ENCODE measurements at places on chromosomes 3 and 15.

- no peak for DNase-seq
These were observed 72.3 kb downstream of the CD200R1L start for GRCh38 chr3:112774293-112774926.

GRCh38 chr3:99344216-99344615 is 294.2 kb upstream of the COL8A1 start:
- DNase-seq: no peak

GRCh38 chr3:153848702-153849101 is 272.5 kb upstream of the ARHGEF26 start:
- no peak for DNase-seq

DNA sequence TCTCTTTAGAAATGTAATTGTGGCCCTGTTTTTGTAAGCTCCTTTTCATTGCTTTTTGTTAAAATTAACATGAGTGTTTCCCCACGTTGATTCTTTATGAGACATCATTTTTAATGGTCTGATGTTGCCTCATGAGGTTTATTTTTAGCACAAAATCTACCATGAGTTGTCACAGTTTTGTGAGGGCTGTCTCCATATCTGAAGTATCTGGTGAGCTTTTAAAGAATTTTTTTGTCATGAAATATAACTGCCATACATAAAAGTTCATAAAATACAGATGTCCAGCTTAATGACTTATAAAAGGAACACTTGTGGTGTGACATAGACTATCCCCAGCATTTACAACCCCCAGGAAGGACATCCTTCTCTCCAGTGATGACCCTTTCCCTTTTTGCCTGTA is 34.3 kb upstream of the CEMIP start:
- DNase-seq: no peak

- no peak for DNase-seq
These were observed 874.1 kb downstream of the ZPLD1 start for GRCh38 chr3:103308921-103309320.

GRCh38 chr3:7847521-7847920 is 654.1 kb upstream of the LMCD1 start:
- DNase-seq: no peak

DNA sequence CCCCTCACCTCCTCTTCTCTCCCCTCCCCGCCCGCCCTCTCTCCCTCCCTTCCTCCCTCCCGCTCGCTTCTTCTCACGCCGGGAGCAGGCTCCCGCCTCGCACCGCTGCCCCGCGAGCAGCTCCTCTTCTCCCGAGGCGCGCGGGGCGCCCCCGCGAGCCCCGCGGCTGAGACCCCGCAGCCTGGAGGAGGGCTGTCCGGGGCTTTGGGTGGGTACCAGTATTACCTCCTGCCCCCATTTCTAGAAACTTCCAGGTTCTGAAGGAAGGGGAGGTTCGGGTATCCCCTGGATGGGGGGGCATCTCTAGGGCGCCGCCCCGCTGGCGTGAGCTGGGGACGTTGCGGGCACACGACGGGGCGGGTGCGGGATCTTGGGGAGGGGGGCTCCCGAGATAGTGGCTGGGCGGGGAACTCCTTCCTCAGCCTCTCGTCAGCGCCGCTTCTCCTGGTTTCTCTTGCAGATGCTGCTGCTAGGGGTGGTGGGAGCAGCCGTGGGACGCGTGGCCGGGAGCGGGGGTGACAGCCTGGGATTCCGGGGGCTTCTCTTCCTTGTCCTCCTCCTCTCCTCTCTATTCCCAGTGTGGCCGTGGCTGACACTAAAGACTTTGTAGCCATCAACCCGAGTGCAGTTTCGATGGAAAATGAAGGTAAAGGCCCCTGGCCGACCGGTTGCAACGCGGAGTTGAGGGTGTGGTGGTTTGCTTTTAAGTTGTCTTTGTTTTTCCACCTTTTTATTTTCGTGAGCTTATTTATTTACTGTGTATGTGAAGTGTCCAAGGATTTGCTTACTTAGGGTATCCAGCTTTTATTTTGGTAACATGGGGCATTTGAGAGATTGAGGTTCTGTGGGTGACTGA is 474 bp downstream of the ATP2C1 start:
- DNase-seq: peak; percentile 46

GRCh38 chr15:101056366-101057334 is 137.5 kb downstream of the LRRK1 start:
- DNase-seq: no peak

DNA sequence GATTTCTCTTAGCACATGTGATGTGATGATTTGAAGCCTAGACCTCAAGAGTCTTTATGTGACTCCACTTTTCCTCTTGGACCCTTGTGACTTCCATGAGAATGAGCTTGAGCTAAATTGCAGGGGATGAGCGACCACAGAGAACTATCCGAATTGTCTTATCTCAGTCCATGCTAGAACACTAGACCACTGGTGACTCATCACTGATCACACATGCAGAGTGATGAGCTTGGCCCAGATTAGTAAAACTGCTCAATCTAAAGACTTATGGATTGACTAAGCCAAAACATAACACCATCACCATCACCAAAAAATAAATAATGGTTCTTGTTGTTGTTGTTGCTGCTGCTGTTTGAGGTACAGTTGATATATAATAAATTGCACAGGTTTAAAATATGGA is 114.1 kb upstream of the CFAP20DC start:
- no peak for DNase-seq

DNA sequence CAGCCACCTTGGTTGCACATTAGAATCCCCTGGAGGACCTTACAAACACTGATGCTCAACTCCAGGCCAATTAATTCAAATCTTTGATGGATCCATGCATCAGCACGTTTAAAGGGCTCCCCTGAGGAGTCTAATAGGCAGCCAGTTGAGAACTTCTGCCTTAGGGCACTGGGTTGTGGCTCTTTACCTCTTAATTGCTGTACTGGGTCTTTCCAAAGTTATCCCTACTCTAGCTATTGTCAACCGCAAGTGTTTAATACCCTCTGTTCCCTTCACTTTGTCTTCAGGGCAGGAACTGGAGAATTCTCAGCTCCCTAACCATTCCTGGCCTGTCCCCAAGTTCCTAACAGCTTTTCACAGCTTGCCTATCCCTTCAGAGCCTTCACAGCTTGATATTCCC is 15.0 kb upstream of the FAM174B start:
- no peak for DNase-seq

DNA sequence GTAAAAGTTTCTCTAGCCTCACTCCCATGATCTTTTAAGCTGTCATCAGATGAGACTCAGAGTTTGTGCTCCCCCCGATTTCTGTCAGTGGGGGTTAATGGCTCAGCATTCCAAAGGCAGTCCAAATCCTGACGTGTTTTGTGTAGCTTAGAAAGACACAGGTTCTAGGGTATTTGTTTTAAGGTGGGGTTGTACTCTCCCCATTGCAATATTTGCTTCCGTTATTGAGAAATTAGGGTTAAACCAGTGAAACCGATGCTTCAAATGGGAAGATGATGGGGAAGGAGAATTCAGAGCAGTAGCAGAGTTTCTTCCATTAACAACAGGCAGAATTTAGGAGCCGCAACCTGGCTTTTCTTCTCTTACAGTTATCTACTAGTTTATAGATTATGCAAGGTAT is 3.4 kb downstream of the PIGB start:
- no peak for DNase-seq

DNA sequence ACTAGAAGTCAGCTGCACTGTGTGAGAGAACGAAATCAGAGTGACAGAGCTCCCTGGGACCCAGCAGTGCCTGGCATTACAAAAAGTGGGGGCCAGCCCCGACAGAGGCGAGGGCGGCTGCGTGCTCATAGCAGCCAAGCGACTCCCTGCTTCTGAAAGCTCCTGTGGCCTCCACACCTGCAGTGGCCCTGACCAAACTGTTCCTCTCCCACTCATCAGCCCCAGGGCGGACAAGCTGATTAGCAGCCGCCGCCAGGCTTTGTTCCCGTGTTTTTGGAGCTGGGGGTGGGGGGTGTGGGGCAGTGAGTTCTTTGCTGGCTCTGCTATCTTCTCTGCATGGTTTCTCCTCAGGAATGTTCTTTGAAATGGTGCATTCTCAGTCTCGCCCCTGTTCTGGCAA is 58.1 kb downstream of the DGKG start:
- no peak for DNase-seq

DNA sequence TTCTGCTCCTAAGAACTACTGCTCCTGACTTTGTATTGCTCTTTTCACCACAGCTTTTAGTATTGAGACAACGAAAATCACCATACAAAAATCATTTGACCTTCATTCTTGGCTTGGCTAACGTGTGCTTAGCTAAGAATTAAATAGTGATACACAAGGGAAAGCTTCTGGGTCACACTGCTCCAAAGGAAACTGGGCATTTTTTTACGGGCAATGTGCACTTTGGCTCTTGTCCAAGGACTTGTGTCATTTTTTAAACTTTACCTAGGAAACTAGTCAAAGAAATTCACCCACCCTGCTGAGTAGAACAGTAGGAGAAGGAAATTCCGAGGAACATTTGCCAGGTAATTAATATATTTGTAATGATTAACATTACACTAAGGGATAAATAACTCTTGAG is 19.8 kb downstream of the WDR72 start:
- no peak for DNase-seq

GRCh38 chr3:106276755-106277612 is 408.2 kb upstream of the CBLB start:
- DNase-seq: no peak

DNA sequence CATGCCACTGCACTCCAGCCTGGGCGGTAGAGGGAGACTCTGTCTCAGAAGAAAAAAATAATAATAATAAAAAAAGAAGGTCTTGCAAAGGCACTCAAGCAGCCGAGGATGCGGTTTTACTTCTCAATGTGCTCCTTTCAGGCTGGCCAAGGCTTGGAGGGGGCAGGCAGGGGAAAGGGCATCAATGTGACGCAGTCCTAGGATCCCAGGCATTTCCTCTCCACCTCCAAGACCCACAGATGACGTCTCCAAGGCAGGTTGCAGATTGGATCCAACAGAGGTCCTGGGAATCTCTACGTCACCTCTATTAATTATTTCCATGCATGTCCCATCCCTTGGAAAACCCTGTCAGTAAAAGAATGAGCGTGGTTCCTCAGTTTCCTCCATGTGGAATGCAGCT is 56.2 kb downstream of the FAM43A start:
- DNase-seq: no peak

GRCh38 chr3:169764312-169764881 is 463 bp downstream of the TERC start:
- DNase-seq: peak; percentile 78

DNA sequence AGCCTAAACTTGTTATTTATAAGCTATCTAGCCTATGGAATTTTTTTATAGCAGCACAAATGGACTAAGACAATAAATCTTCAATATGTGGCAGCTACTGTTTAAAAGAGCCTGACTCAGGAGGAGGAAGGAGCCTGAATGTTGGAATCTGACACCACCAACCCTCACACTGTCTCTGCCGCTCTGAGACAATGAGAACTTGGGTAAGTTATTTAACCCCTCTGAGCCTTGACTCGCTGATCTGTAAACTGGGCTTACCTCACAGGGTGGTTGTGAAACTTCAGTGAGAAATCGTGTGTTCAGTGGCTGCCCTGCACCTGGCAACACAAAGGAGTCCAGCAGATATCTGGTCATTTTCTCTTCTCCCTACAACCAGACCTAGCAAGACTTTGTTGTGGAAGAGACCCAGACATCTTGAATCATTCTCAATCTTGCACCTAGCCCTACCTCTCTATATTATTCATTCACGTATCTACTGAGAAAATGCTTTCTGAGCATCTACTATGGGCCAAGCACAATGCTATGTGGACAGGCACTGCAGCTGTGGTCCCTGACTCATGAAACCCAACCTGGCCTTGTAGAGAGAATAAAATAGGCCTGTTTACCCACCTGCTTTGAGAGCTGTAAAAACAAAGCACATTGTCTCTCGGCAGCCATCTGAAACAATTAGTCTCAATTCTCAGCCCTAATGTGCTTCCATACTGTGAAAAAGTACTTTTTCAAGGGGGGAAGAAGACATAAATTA is 81.9 kb upstream of the SLC25A36 start:
- no peak for DNase-seq

DNA sequence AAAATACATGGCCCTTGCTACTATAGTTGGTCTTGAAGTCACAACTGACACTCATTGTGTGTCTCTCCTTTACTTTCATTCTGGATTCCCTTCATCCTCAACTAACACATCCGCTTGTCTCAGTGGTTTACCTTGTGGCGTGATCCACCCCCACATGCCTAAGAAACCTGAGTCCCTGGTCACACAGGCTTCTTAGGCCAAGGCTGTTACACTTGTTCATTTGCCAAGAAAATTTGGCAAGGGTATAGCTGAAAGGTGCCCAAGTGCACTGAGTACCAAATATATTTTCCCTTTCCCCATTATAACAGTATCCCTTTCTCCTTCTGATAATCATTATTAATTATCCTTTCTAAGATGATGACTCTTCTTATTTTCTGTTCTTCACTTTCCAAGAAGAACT is 207.6 kb upstream of the STAC start:
- no peak for DNase-seq

DNA sequence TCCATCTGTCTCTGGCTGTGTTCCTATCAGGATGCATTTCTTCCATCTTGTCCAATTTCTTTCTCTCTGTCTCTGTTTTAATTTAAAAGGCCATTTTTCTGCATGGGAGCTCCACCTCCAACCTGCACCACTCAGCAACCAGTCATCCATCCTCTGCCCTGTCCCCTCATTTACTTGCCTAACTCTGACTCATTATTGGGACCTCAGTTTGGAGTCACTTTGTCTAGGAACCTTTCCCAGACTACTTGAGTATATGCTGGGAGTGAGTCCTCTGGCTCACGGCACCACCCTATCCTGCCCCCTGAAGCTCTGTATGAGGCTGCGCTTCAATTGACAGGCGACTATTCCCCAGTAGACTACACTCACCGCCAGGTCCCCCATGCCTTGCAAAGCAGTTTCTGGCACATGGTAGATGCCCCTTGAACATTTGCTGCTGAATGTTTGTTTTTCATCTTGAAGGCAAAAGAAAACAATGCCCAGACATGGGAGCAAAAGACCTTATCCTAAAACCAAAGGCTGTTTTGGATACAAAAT is 513.3 kb upstream of the CFAP20DC start:
- no peak for DNase-seq

DNA sequence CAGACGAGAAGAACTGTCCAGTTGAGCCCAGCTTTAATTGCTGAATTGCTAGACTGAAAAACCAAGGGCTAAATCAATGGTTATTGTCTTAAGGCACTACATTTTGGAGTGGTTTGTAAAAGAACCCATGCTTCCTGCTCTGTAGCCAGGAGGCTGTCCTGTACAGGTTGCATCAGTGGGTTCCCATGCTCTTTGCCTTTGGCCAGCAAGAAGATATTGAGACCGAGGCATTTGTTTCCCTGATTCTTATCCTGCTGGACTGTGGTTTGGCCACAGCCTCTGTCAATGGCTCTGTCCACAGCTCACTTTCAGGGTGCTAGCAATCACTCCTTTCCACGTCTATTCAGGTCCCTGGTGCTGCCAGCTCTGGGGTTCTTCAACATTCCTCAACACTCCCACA is 89.6 kb downstream of the FAM43A start:
- DNase-seq: no peak

Data from GM20000 (cell line).